DND-41 (cell line): ENCODE measurements at places on chromosomes 13 and 19.
A peak's percentile ranks its signal among the peaks of the same experiment; 100 is the strongest.

DNA sequence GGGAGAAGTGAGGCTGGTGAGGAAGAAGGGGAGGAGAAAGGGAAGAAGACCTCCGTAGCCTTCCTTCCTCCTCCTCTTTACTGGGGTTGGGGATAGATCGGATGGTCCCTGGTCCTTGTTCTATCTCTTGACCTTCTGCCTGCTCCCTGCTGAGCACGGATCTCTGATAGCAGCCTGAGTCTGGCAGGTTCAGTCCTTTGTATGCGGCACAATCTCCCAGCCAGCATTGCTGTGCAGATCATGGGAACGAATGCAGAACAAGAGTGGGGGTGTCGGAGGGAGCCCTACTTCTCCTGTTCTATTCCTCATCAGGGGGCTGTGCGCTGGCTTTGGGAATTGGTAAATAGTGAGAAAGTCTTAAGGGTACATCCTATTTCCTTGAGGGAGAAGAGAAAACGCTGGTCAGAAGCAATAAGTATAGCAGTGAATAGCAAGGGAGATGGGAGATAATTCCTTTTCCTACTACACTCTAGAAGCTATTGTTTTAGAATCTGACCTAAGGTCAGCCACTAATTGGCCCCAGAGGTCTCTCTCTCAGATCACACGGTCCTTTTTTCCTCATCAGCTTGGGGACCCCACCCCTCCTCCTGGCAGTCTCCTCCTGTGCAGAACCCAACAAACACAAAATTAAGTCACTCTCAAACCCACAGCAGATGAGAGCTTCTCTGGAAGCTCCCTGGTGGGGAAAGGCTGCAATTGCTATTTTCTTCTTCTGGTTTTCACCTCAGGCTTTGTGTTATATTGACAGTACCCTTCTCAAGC lies 41.0 kb downstream of the KL start:
- no peak for DNase-seq

- no peak for DNase-seq
Measured at GRCh38 chr13:62643007-62643483, 1227.4 kb upstream of the PCDH20 start.

DNA sequence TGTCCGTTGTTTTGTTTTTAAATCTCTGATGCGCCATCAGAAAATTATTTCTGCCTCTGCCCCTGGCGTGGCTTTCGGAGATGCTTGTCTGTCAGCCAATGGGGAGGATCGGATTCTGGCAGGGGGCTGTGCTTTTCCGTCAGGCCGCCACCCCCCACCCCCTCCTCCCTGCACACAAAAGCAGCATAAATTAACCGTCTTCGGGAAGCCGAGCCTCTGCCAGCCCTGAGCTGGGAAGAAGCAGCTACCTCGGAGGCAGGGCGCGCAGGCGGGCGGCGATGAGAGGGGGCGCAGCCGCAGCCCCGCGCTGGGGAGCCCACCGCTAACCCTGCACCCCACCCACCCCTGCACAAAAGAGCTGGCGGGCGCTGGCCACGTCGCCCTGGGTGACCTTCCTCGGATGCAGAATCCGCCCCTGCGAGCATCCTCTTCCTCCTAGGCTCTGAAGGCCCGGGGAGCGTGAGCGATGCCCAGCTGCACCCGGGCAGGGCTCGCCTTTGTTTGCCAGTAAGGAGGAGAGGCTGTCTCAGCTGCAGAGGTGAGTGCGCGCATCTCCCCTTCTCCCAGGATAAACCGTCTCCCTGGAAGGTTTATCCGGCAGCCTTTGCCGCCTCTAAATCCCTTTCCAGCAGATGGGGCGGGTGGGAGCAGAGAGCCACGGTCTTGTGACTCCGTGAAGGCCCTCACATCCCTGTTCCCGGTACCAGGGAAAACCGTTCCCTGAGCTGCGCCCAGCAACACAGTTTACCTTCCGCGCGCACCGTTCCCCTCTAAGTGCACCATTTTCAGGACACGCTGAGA lies at the start of gene ATCAY:
TSS of gene ATCAY (plus strand) at position 215 of the 801 bp plus-strand sequence. CDS start 5,083 bp downstream, outside the sequence.
- no peak for DNase-seq

DNA sequence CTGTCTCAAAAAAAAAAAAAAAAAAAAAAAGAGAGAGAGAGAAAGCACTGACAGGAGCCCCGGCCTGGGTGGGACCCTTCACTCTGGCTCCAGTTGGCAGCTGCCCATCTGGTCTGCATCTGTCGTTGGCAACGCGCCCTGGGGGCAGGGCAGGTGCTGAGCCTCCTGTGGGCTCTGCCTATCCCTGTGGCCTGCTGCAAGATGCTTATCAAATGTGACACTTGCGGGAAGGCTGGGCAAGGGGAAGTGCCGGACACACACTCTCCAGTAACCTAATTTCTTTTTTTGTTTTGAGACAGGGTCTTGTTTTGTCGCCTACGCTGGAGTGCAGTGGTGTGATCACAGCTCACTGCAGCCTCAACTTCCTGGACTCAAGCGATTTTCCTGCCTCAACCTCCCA lies 10.7 kb upstream of the KPTN start:
- DNase-seq = no peak

DNA sequence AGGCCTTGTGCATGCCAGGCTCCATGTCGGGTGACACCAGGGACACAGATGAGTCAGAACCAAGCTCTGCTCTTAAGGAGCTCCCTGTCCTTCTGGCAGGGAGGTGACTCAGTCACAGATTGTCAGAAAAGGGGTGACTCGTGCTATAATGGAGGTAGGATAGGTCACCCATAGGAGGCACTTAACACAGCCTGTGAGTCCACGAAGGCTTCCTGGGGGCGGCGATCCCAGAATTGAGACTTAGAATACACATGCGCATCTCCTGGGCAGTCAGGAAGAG lies 19.6 kb downstream of the FUZ start:
- DNase-seq = no peak

DNA sequence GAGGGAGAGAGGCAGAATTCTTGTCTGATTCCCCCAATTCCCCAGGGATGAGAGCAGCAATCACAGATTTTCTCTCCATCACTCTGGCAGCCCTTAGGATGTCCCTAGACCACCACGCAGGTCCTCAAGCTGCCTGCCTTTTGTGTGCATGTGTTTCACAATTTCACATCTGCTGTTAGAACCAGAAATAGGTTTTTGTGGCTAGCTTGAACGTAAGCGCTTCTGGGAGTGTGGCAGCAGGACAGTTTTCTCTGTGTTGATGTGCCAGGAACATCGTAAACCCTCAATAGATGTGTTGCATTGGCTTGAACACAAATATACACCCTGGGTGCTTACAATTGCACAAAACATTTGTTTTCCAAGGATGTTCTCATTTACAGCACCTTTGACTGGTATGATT lies 78.8 kb upstream of the TMTC4 start:
- no peak for DNase-seq

DNA sequence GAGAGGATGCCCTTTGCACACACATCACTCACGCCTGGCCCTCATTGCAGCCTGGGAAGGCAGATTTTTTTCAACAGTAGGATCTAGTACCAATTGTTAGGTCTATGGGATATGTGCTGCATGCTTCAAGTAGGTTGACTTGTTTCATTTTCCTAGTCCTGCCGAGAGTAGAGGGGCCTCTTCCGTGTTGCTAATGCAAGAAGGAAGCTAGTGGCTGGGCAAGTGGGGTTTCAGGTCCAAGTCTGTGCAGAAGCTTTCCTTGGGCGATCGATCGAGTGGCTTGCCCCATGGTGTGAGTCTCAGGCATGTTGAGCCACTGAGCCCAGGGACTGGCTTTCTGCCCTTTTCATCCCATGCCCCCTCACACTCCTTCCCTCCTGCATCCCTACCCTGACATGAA lies 13.7 kb downstream of the ILF3 start:
- DNase-seq = no peak

DNA sequence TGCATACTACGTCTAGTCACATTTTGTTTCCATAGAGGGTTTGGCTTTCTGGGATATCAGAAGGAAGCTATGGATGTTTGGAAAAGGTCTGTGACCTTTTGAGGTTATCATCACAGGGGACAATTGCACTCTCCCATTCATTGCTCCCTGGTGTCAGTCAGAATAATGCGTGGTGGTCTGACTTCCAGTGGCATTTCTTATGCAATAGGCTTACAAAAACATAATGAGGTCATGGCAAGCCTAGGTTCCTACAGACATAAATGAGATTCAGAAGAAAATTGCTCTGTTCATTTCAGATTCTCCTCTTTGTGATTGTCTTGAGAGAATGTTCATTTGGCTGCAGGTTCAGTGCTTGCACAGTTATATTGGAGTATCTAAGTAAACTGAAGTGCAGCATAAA lies 54.6 kb downstream of the ARHGAP35 start:
- DNase-seq = no peak

GRCh38 chr19:56403261-56403660 lies 871 bp upstream of the ZNF583 start:
- no peak for DNase-seq

- DNase-seq = no peak
Measured at GRCh38 chr13:27007166-27007565, 164.4 kb downstream of the USP12 start.

- no peak for DNase-seq
Measured at GRCh38 chr19:54506079-54506478, 3.4 kb downstream of the LAIR2 start.

- DNase-seq = no peak
Measured at GRCh38 chr13:53501387-53501786, 472.8 kb downstream of the OLFM4 start.

DNA sequence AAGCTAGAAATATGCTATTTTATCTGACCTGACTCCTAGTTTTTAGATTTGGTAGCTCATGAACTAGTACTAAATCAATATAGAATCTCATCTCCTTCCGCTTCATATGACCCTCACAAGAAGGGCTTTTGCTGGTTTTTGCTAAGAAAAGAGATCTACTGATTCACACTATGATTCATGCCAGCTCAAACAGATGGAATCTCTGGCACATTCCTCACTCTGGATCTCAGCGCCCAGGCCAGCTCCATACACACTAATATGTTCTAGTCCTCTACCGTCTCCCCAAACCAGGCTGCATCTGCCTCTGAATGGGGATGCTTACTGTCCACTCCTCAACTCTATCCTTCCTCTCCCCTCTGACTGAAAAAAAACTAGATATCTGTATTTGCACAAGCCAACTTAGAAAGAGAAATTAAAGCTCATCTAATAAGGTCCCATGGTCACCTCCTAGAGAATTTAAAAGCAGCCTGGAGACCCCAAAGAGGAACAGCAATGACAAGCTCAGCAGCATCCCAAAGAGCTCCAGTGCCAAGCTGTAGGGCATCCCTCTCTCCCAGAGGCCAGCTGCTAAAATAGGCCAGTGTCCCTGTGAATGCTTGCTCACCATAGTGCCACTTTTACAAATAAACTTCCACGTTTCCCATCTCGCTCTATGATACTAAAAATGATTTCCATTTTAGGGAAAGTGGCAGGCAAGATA lies 74.9 kb downstream of the LHFPL6 start:
- no peak for DNase-seq

DNA sequence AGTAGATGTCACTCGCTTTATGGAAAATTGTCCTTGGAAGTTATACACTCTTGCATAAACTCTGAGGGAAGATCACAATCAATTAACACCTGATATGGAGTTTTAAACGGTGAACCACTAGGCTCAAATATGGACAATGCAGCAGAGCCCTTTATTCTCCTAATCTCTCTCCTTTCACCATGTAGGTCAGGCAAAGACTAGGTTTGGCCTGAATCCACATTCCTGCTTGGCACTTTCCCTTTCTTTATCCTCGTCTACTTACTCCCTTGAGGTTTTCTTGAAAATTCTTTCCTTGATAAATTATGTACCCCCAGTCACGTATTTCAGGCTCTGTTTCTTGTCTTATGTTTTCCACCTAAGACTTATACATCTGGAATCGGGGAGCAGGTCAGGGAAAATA lies 751.7 kb downstream of the DACH1 start:
- DNase-seq = no peak

- no peak for DNase-seq
Measured at GRCh38 chr13:95505265-95505664, 47.3 kb upstream of the CLDN10 start.

GRCh38 chr13:113527272-113527958 lies 36.9 kb upstream of the DCUN1D2 start:
- DNase-seq = no peak

GRCh38 chr13:46475541-46475991 lies 77.4 kb upstream of the LRCH1 start:
- no peak for DNase-seq

DNA sequence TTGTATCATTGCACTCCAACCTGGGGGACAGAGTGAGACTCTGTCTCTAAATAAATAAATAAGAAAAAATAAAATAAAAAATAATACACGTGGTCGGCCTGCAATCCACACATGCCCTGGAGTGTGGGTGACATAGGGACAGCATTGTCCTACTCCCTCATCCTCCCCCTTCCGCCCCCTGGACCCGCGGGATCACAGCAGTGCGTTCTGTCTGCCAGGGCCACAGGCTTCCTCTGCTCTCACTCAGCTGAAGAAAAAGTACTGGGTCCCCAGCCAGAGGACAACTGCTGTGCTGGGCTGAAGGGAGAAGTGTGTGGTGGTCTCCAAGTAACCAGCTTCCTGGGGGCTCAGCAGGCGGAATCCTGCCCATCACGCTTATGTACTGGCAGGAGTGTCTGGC lies 6.3 kb downstream of the BCAT2 start:
- no peak for DNase-seq

- DNase-seq = no peak
Measured at GRCh38 chr13:41139296-41139966, 6.8 kb upstream of the KBTBD6 start.

- no peak for DNase-seq
Measured at GRCh38 chr19:1214299-1214861, 8.8 kb downstream of the STK11 start.

- DNase-seq = peak; percentile 70
Measured at GRCh38 chr19:35868172-35868822, at the start of gene APLP1. Gene APLP1 (plus strand): TSS chr19:35868574. CDS start chr19:35868637, 63 bp downstream.

- DNase-seq = peak; percentile 51
Measured at GRCh38 chr19:4678881-4679790, 9.0 kb upstream of the MYDGF start.

GRCh38 chr13:89891416-89891815 lies 1456.1 kb upstream of the MIR17HG start:
- no peak for DNase-seq

GRCh38 chr13:112893570-112894422 lies 75.2 kb upstream of the MCF2L start:
- peak; percentile 39 for DNase-seq

- DNase-seq = no peak
Measured at GRCh38 chr13:112693831-112694497, 4.1 kb downstream of the ATP11A start.

GRCh38 chr13:30792285-30793000 lies 57.1 kb downstream of the ALOX5AP start:
- no peak for DNase-seq

- no peak for DNase-seq
Measured at GRCh38 chr13:27911521-27911920, 8.3 kb upstream of the PDX1 start.

- peak; percentile 73 for DNase-seq
Measured at GRCh38 chr13:45367358-45367757, 26.4 kb upstream of the TPT1 start.

DNA sequence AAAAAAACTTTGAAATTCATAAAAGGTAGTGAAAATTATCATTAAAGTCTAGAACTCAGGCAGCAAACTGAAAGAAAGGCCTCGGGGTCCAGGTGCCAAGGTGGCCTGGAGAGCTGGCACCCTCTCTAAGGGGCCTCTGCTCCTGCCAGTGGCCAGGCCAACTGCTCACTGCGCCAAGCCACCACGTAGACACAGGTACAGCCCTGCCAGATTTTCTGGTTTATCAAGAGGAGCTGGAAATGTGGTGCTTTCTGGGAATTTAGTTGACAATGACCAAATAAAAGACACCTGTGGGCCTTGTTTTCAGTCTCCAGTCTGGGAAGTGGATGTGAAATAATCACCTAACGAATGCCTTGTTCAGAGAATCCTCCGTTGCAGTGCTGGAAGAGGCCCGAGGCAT lies 22.8 kb downstream of the ZNF574 start:
- no peak for DNase-seq
